ENCODE measurements at places on chromosomes 1 and 21.

DNA sequence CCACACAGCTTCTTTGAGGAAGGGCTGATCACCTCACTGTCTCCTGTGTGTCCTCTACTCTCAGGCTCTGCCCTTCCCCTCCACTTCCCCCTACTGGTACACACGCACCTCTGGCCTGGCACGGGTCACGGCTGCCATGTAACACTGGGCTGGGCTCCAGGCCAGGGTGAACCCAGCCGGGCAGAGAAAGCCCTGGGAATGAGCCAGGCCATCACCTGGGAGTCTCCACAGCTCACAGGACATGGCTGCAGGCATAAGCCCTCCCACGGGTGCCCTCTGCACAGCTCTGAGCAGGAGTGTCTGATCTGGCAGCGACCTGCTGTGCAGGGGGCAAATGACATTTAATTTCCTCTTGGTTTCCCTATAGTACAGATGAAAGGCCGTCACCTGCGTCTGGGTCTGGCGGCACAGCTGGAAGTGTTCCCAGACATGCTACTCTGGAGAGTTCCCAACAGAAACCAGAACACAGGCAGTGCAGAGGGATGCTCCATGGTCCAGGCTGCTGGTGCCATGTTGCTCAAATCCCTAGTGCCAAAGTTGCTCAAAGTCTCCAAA, 61.2 kb downstream of the ERI3 start:
- no peak for DNase-seq

DNA sequence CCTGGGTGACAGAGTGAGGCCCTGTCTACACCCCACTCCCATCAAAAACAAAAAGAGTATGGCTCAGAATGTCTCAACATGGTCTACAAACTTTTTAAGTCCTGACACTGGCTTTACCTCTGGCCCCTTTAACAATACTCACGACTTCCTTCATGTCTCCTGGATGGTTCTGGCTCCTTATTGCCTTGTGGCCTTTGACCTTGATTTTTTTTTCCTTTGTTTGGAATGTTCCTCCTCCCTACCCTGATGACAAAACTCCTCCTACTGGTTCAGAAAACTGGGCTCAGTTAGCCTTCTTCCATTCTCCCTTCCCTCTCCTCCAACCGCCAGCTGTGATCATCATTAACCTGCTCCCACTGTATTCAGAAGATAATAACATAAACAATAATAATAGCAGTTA, 4.6 kb upstream of the SOAT1 start:
- DNase-seq: no peak

DNA sequence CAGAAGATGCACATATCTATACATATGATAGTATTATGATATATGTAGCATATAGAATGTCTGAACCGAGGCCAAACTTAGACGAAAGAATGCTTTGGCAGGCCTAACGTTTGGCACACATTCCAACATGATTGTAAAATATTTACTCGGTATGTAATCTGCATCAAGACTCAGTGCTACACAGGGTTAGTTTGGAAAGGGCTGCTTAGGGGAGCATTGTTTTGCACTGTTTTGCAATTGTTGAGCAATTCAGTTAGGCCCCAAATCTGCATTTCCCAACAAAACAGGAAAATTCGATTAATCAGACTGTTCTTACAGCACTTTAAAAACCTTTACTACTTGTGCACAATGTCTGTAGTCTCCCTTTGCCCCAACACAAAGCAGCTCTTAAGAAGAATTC, 216.0 kb upstream of the NEGR1 start:
- DNase-seq: no peak

DNA sequence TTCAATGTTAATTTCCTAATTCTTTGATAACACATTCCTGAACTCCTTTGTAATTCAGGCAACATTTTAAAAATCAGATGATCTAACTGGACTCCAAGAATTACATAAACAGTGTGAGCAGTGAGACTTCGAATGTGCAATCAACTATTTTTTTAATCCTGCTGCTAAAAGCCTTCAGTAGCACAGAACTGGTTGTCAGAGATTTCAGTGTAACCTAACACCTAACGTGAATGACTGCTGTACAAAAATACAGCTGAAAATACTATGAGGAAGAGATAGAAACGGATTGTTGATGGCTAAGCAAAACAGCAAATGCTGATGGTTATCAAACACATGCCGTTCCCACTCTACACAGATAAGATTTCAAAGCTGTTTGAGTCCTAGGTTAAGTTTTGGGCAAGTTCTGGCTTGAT, 46.1 kb downstream of the APP start:
- no peak for DNase-seq

- DNase-seq: no peak
Measured at GRCh38 chr1:19925342-19926070, 2.1 kb upstream of the PLA2G2E start.

- no peak for DNase-seq
Measured at GRCh38 chr1:198849093-198849492, 210.3 kb downstream of the PTPRC start.

GRCh38 chr1:89681045-89681729, 48.3 kb downstream of the LRRC8C start:
- DNase-seq: no peak

GRCh38 chr1:197980457-197980856, 63.3 kb downstream of the LHX9 start:
- no peak for DNase-seq

DNA sequence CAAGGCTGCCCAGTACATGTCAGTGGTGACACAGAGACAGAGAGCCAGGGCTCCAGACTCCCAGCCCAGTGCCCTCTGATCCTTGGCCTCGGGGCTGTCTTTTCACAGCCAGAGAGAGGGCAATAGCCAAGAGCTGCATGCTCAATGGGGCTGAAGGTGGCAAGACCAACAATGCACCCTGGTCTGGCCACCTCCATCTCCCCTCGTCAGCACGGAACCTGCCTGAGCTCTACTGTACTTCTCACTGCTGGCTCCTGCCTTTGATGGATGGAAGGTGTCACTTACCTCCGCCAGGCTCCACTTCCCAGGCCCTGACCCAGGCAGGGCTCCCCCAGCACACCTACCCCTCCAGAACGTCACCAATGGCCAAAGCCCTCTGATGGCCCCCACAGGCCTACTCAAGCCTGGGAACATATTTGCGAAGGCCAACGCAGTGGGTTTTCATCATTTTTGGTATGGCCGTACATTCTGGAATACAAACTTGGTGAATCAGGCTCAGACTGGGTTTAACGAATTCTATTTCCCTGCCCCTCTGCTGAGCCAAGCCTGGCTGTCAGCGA, 88.1 kb downstream of the DMRTB1 start:
- no peak for DNase-seq

- DNase-seq: no peak
Measured at GRCh38 chr1:104760017-104760416, 1010.3 kb downstream of the AMY1C start.

GRCh38 chr1:63774617-63775417, 1.0 kb downstream of the ROR1 start:
- no peak for DNase-seq

DNA sequence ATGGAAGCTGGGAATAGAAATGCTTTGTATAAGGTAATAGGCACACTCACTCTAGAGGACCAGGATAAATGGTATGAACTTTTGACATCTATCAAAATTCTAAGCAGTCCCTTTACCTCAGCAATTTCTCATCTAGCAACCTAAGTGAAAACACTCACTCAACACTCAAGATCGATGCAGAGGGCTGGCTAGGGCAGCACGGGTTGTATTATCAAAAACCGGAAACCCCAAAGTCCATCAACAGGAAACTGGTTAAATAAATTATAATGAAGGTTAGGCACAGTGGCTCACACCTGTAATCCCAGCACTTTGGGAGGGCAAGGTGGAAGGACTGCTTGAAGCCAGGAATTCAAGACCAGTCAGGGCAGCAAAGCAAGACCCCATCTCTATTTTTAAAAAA, 9.4 kb downstream of the USP48 start:
- DNase-seq: no peak

All from thoracic aorta (tissue), 2 donors.